Gastrocnemius medialis (tissue), 4 donors: ENCODE measurements at places on chromosomes 3 and 15. TPM values are rescaled to one million over a fixed set of nuclear protein-coding genes. Genes with fewer than 3 reads are reported as not detected.

SERPINI2 gene
- not detected for total RNA-seq

DNA sequence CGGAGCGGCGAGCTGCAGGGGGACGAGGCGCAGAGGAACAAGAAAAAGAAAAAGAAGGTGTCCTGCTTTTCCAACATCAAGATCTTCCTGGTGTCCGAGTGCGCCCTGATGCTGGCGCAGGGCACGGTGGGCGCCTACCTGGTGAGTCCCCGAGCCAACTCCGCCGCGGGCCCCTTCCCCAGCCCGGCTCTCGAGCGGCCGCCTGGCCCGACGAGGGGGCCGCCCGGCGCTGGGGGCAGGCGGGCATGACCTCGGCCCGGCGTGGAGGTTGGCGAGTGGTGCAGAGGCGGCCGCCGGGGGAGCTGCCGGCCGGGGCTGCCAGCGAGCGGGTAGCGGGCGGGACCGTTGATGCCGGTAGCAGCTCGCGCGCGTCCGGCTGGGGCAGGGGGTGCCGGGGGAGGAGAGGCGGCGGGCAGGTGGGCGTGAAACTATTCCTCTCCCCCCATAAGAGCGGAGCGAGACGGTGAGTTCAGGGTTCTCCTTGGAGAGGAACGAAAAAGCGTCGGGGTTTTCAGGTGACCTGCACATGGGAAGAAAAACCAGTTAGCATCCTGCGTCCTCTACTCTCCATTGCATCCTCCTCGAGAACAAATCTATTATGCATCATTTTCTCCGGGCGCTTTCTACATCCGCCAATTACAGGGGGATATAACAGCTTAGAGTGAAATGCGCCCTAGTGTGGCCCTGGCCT is 585 bp downstream of the SLCO3A1 start:
- H3K27ac ChIP-seq: peak overlapping the region; percentile 89
- no peaks in the 10 kb centered on the region for H3K36me3 ChIP-seq
- peak overlapping the region; percentile 68 for H3K4me3 ChIP-seq
- peaks cover 11% of the 10 kb centered on the region for H3K4me1 ChIP-seq
- no peaks in the 10 kb centered on the region for H3K27me3 ChIP-seq
- DNase-seq: no peak

DNA sequence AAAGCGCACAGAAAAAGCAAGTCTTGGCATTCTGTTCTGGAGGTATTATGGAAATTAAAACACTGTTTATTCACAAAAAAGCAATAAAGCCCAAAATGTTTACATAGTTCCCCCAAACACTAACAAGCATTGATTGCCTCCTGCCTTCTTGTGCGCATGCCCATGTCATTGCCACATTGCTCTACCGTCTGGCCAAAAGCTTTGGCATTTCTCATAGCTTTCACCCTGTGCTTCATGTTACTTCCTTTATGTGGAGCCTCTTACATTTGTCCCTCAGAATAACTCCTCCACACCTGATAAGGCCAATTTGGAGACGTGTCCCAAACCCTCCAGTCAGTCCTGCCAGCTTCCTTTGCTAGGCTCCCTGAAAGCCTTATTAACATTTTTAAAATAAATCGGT is 680.8 kb downstream of the GBE1 start:
- no peak overlapping the region for H3K4me3 ChIP-seq
- no peak overlapping the region for H3K27ac ChIP-seq
- H3K4me1 ChIP-seq: no peaks in the 10 kb centered on the region
- DNase-seq: no peak
- H3K27me3 ChIP-seq: no peaks in the 10 kb centered on the region
- H3K36me3 ChIP-seq: no peaks in the 10 kb centered on the region

DNA sequence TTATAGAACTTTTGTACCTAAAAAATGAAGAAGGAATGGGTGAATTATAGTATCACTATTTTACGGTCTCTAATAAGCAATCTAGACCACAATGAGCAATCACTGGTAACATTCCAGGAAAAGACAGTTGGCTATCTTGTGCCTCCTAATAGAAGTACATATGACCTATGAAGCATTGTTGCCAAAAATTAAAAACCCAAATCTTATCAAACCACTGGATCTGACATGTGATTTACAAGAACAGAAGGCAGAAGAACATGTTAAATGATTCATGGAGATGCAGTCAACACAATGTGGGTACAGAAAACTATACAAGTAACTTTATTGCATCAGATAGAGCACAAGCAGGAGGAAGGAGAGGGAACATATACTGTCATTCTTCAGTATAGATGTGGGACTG is 14.5 kb upstream of the HYKK start:
- H3K4me3 ChIP-seq: no peak overlapping the region
- H3K4me1 ChIP-seq: no peaks in the 10 kb centered on the region
- DNase-seq: no peak
- no peaks in the 10 kb centered on the region for H3K27me3 ChIP-seq

- H3K4me3 ChIP-seq: no peak overlapping the region
- H3K27me3 ChIP-seq: no peaks in the 10 kb centered on the region
- H3K36me3 ChIP-seq: peaks cover 38% of the 10 kb centered on the region
- no peak overlapping the region for H3K27ac ChIP-seq
These were observed 64.9 kb upstream of the MYO5C start for GRCh38 chr15:52360229-52361203.
